ENCODE measurements at places on chromosomes 1 and 21.
A peak's percentile ranks its signal among the peaks of the same experiment; 100 is the strongest.

GRCh38 chr1:87344231-87344630 lies 15.6 kb downstream of the LMO4 start:
- DNase-seq: no peak

- DNase-seq: no peak
Observed at GRCh38 chr1:5704561-5705514, 287.4 kb downstream of the NPHP4 start.

DNA sequence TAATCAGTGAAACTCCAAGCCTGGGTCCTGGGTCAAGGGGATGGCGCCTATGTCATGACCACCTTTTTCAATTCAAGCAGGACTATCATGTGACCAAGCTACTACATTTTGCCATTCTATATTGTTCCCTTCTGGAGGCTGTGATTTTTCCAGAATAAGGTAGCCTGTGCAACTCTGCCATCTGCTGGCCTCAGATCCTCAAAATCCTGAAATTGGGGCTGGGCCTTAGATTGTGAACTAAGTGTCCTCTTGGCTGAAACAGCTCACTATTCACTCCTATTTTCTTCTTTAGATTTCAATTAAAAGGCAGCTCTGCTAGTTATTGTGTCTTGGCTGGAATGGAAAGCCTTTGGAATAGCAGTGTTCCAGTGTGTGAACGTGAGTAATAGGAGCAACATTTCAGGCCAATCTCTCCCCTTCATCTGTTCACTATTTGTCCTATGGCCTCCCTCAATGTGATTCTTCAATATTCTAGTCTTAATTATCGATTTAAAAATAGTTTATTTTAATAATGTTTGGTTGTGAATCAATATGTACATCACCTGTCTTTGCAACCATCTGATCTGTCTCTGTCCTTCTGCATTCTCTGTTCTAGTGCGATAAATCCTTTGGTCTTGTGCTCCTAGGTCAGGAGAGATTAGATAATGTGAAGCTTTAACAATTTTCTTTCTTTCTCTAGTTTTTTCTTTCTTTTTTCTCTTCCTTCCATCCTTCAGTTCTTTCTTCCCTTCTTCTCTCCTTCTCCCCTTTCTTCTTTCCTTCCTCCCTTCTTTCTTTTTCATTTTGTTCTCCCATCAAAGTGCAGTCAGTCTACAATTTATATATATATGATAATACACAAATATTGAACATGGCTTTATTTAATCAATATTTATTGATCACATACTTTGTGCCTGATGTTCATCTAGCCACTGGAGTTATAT lies 69.8 kb downstream of the CR1 start:
- peak; percentile 27 for DNase-seq

DNA sequence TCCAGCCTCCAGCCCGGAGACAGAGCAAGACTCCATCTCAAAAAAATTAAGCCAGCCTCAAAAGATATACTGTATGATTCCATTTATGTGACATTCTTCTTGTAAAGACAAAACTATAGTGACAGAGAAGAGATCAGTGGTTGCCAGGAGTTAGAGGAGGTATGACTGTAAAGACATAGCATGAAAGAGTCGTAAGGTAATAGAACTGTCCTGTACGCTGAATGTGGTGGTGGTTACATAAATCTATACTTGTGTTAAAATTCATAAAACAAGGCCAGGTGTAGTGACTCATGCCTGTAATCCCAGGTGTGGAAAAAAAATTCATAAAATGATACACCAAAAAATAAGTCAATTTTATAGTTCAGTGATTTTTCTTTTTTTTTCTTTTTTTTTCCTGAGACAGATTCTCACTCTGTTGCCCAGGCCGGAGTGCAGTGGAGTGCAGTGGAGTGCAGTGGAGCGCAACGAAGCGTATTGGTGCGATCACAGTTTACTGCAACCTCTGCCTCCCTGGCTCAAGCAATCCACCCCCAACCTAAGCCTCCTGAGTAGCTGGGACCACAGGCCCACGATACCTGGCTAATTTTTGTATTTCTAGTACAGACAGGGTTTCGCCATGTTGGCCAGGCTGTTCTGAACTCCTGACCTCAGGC lies 84.9 kb upstream of the CXADR start:
- no peak for DNase-seq

DNA sequence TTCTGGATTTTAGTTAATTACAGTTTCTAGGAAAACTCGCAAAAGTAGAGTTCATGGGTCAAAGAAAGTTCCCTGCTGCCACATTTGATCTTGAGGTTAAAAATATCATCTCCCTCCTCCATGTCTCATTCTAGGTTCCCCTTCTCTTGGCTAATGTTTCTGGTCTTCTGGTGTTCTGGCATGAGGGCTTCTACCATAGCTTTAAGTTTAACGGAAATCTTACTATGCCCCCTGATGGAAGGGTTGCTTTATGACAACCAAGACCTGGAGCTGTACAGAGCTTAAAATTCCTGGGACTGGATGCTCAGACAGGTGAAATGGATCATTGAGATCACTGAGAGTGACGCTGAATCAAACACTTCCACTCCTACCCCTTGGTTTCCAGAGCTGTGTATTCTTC lies 1881.7 kb downstream of the MRPL39 start:
- DNase-seq: no peak

DNA sequence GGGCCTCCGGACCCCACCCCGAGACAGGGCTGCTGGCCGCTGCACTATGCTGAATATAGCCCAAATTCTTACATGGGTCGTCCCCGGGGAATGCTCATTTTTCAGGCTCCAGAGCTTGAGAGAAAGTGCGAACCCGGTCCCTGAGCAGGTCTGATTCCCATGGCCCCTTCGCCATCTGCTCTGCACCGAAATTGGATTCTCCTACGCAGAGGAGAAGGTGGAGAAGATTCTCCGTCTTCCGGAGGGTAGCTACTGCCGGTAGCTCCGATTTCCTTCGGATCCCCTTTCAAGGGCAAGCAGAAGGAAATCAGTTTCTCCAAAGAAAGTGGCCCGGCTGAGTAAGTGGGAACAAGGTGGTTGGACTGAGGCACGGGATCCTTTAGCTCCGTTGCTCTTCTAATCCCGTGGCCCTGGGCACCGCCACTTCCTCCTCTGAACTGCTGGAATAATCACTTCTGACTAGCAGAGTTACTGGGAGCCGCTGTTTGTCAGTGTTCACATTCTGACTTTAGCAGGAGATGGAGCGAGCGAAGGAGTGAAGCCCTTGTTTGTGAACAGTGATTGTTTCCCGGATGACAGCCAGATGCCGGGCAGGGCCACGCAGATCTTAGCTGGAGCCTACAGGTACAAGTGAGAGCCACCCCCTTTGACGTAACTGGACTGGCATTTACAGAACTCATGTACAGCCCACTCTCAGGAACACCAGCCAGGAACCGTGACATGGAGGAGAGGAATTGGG lies 1.1 kb upstream of the ZNF496 start:
- no peak for DNase-seq

GRCh38 chr21:31479714-31480113 lies 135.7 kb upstream of the TIAM1 start:
- DNase-seq: no peak

GRCh38 chr1:40944326-40944725 lies 35.2 kb upstream of the CTPS1 start:
- DNase-seq: no peak

- no peak for DNase-seq
Observed at GRCh38 chr1:115620453-115620852, 21.3 kb upstream of the VANGL1 start.

DNA sequence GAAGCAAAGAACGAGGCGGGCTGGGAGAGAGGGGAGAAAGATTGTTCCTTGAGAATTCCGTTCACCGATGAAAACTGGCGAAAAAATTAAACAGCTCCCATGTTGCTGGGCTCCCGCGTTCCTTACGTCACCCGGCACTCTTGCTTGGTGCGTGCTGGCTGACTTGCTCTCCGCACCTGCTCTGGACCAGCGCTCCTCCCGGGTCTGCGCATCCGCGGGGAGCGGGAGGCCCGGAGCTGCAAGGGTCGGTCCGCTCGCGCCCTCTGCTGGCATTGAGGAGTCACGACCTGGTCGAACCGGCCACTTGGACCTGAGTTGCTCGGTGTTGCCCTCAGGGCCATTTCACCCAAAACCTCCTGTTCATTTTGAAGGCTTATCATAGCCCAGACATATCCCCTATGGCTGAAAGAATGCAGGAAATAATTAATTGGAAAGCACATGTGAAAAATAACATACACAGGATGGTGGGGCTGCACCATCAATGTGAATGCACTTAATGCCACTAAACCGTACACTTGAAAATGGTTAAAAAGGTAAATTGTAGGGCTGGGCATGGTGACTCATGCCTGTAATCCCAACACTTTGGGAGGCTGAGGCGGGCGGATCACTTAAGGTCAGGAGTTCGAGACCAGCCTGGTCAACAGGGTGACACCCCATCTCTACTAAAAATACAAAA lies 98.9 kb upstream of the BACE2 start:
- peak; percentile 91 for DNase-seq

DNA sequence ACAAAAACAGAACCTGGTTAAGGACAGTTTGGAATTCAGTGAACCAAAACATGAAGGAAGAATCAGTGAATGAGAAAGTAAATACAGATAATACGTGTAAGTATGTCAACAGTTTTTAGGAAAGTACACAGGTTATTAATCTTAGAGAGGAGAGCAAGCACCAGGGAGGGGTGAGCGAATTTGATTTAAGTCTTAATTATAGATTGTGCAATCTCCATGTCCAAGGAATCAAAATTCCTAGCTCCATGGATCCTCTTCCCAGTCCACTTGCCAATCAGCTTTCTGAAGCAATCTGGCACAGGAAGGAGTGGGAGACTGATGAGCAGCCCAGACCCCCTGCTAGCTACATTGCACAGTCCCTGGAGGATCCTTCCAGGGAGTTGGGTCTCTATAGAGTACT lies 346.4 kb downstream of the SETD4 start:
- DNase-seq: no peak

DNA sequence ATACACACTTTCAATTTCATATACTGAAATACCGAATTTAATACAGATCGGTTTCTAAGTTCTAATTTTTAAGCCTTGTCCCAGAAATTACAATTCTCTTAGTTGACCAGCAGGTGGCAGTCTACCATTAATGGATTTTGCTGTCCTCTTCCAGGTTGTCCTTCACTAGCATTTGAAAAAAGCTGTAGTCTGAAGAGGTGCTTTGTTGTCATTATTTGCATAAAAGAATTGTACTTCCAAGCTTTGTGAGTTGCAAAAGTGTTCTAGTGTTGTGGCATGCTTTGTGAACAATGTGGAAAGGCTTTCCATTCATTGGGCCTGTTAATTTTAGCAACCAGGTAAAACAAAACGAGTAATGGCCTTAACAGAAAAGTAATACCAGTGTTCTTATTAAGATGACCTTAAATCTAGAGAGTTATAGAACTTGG lies 193.6 kb downstream of the RPS6KC1 start:
- peak; percentile 62 for DNase-seq

DNA sequence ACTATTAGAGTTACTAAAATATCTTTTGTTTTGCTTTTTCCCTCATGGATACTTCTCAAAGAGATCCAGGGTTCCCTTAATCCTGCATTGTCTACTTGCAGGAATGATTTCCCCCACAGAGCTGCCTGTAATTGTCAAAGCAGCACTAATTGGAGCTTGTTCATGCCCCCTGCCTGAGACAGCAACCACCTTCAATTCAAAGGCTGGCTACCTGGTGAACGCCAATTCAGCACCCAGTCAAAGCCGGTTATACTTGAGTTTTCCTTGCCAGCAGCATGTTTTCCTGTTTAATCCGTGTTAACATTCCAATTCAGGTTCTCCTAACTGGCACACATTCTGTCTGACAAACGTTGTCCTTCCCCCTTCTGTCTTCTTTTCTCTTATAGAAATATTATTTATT lies 382.9 kb downstream of the NTNG1 start:
- DNase-seq: no peak

DNA sequence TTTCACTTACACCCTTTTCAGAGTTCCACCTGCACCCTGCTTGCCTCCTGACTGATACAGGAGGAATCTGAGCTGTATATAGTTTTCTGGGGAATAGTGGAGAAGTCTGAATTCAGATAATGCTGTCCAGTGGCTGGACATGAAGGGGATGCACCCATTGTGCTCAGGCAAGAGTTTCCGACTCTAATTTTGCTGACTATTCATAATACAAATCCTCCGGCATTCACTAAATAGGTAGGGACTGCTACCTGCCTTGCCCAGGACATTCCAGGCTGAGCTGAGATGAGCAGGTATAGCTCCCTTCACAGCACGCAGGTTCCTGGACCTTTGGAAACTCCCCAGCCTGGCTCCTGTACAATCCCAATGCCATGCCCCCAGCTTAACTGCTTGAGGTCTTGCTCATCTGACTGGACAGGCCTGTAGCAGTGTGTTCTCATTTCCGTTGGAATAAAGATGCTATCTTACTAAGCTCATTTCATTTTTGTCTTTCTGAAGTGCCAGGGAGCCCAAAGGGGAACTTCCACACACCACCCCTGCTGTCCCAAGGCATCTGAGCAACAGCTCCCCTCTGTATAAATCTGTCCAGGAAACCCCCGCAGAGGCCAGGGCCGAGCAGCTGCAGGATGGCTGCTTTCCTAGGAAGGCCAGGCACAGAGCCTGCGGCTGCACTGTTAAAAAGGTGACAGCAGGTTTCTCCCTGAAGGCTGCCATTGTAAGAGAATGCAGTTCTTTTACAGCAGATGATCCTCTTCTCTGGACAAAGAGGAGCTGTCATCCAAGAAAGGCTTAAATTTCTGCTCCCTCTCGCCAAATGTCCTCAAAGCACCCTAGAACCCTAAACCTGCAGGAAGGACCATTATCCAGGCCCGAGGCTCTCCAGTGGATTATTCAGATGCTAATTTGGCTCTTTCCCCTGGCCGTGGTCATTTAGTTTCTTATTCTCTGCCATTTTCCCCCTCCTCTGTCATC lies 21.7 kb upstream of the VASH2 start:
- DNase-seq: no peak

- DNase-seq: no peak
Observed at GRCh38 chr1:157403608-157404007, 148.7 kb downstream of the FCRL5 start.

DNA sequence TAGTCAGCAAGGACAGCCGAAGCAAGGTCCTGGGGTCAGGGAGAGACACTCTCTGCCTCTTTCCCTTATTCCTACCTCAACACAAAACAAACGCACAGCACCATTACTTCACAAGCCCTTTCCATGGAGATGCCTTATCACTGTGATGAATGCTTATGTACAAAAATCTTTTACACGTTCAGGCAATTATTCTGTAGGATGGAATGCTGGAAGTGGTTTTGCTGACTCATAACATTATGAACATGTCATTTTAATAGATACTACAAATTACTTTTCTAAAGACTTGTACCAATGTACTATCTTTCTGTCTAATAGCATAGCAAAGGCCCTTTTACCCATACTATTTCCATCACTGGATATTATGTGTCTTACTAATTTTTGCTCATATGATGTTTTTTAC lies 98.4 kb downstream of the TTLL7 start:
- no peak for DNase-seq

DNA sequence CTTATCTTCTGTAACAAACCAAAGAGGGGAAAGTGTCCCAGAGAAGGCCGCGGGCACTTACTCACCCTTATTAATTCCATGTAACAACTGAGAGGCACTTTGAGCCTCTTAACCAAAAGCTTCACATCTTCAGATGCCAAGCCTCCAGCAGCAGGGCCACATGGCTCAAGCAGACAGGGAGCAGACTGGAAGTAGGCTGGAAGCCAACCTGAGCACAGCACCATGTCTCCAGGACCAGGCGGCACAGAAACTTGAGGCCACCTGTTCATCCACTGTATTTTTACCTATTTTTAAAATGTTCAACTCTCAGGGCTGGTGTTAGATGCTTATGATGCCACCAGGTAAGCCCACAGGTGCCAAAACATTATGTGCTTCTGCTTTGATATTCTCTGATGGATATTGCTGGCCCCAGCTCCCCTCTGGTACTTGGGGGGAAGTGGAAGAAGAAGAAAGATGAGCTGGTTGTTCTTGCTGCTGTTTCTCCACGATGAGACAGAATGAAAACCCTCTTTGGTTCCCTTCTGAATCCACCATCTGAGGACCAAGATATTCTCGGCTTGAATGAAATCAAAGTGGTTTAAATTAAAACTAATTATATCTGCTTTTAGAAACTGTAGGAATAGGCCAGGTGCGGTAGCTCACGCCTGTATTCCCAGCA lies 30.6 kb upstream of the SDE2 start:
- DNase-seq: peak; percentile 78
